ENCODE measurements at places on chromosomes 4 and X.

GRCh38 chrX:141969706-141970105 is 66.0 kb downstream of the MAGEC1 start:
- no peak for DNase-seq

GRCh38 chrX:81556880-81557279 is 355.0 kb downstream of the SH3BGRL start:
- DNase-seq = no peak

DNA sequence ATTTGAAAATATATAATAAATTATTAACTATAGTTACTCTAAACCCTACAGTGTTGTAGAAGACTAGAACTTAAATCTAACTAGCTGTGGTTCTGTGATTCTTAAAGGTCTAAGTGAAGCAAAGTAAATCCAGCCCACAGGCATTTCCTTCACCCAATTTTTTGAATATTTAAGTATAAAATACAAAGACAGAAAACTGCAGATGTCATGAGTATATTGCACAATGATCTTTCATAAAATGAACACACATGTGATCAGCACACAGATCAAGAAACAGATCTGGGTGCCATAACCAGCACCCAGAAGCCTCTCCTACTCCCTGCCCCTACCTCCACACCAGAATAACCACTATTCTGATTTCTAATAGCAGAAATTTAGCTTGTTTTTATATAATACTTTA is 82.9 kb downstream of the CAMK2D start:
- no peak for DNase-seq

- DNase-seq = no peak
These were observed 224.5 kb upstream of the TENM3 start for GRCh38 chr4:182018691-182019090.

DNA sequence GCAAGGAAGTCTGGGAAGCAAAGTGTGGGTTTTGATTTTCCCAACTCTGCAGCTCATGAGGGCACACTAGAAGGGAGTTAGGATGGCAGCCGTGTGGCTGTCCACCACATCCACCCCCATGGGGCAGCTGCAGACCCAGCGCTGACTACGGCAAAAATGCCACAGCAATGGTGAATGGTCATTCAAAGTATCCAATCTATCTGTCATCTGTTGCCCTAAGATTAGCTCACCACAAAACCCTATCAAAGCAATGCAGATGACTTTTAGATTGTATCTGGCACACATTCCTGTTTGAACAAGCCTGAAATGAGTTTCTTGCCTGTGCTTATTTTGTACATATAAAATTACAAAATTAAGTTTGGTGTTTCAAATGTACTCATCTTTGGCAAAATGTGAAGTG is 29.7 kb upstream of the HPSE start:
- DNase-seq = no peak

DNA sequence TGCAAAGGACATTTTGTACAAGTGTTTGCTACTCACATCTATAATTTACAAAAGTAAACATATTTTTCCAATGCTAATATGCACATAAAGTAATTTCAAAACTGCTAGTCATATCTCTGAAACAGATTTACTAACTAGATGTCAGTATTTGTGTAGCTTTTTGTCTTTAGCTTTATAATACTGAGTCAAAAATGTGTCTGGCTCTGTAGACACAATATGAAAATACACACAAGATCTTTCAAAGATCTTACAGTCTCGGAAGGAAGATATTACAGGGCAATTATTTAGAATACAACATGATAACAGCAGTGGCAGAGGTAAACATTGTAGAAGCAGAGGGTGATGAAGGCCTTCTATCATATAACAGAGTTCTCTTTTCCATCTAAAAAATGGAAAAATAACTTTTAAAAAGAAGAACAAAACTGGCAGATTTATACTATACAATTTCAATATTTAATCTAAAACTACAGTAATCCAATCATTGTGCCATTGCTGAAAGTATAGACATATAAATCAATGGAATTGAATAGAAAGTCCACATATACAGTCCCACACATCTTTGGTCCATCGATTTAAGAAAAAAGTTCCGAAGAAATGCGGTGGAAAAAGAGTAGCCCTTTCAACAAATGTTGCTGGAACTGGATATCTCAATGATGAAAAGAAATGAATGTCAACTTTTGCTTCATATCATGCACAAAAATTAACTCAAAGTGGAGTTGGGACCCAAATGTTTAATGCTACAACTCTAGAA is 29.4 kb downstream of the ARAP2 start:
- DNase-seq = no peak

- no peak for DNase-seq
These were observed 18.4 kb upstream of the ACE2 start for GRCh38 chrX:15619053-15619755.

DNA sequence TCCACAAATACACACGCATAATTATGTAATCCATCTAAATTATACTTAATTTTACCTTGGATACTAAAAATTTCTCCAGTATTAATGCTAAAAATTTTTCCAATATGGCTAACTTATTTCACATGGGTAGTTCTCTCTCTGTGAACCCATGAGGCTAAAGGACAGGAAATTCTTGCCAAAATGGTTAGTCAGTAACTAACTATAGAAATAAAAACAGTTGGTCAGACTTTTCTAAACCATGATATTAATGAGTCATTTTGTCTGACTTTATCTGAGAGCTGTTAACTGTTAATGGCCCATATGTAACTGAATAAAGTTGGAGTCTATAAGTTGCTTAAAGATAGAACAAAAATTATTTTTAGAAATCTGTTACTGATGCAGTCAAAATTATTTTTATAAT is 549.4 kb downstream of the TLL1 start:
- no peak for DNase-seq

Data from stimulated activated CD4-positive, alpha-beta T cell treated with anti-CD3 and anti-CD28 coated beads, Interleukin-2, amount 100 ng/mL, for 4 hours (primary cell).